ENCODE measurements at places on chromosomes 6 and 20.

GRCh38 chr6:27720607-27721580, 191.3 kb downstream of the OR2B2 start:
- DNase-seq: no peak

GRCh38 chr6:56725254-56725653, 82.6 kb upstream of the DST start:
- DNase-seq: no peak

DNA sequence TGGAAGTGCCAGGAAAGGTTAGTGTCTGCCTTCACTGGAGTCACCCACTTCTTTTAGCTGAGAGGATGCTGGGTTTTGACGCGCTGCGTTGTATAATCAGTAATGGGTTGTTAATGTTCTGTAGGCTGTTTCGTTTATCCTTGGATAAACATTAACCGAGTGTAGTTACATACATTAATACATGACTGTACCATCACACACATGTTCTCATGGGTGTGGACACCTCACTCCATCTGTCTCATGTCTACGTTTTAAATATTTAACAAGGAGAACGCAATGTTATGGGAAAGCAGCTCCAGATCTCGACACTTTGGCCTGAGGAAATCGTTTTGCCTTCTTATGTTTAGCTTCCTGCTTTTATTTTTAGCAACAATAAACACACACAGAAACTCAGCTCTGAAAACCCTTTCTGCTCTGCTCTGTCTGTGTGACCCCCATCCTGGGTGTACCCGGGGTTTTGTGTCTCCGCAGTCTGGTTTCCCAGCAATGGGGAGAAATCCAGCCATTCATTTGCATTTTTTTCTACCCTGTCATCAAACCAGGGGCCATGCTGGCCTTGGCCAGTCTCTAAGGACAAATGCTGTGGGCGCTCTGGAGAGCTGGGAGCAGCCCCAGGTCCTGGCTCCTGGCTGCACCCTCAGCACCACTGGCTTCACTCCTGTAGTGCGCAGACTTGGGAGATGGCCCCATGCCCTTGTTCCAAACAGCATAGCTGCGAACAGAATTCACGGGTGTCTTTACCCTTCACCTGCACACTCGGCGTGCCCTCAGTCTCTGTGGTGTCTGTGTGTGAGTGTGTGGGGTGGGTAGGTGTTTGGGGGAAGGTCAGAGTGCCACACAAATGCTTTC, 110.8 kb downstream of the ERMARD start:
- no peak for DNase-seq

DNA sequence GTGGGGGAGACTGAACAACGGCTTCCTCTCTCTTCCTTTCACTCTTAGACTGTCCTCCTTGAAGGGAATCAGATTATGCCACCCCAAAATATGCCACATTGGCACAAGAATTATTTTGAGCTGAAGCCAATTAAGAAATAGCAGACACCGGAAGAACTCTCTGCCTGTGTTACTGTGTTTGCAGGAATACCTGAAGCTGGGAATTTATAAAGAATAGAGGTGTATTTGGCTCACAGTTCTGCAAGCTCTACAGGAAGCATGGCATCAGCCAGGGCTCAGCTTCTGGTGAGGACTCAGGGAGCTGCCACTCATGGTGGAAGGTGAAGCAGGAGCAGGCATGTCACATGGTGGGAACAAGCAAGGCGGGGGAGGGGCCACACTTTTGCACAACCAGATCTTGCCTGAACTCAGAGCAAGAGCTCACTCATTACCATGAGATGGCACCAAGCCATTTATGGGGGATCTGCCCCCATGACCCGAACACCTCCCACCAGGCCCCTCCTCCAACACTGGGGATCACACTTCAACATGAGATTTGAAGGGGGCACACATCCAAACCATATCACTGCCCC, 46.0 kb downstream of the PCNA start:
- no peak for DNase-seq

- no peak for DNase-seq
Measured at GRCh38 chr6:167668754-167669552, 157.8 kb upstream of the AFDN start.

DNA sequence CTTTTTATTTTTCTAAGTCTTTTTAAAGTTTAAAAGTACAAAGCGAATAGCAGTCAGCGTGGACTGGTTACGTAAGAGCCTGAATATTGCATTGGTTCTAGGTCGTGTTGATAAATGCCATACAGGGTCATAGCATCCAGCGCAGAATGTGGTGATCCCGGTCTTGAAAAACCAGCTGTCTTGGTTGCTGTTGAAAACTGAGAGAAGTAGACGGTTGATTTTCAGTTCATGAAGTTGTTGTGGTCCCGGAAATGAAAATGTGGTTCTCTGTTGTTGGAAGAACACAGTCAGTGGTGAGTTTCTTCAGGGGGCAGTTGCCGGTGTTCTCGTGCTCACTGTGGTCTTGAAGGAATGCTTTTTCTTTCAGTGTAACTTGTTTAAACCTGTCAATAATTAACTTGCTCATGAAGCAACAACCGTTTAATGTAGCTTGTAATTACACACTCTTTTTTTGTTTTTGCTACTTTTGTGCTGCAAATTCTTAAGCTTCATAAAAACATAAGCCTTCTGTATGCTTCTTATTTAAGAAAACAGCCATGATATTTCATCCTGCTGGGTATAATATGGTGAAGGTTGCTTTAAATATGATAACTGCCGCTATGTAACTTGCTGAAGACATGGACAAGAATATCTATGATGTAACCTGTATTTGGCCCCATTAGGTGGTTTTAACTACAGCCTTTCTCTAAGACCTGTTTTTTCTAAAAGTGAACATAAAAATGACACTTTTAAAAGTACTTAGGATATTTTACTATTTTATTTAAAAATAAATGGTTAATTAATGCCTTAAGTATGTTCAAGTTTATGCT, 64.8 kb upstream of the KIF25 start:
- no peak for DNase-seq
